Memory B cell (primary cell): ENCODE measurements at places on chromosomes 5 and 9.

DNA sequence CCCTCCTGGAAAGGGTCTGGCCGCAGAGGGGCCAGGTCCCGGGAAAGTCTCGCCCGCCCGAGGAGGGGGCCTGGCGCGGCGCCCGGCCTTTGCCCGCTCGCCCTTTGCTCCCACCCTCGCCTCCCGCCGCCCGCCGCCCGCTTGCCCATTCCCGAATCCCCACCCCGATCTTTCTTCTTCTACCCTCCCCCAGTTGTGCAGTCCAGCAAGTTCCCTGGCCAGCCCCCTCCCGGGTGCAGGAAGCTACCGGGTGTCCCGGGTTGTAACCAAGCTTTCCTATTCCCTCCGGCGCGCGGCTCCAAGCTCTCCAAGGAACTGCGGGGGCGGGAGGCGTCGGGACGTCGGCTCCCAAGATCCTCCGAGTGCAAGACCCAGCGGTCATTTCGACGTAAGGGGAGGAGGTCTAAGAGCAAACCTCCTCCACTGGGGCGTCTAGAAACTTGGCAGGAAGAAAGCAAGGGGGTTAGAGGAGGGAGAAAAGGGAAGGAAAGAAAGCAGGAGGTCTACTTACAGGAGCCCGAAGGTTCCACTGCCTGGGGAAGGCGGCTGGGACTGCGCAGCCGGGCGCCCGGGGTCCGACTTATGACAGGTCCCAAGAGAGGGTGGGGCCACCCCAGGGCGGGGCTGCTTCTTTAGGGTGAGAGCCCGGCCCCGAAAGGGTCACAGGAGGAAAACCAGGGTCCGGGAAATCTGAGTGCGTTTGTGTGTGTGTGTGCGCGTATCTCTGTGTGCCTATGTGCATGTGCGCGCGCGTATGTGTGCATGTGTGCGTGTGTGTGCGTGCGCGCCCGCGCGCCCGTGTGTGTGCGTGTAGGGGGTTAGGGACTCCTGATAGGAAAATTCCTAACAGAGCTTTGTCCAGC is at the start of gene PTGR1:
Gene PTGR1 (minus strand): TSS at position 556 of the 863 bp plus-strand sequence. CDS start 2,225 bp downstream, outside the sequence.
- DNase-seq: peak; percentile 11

DNA sequence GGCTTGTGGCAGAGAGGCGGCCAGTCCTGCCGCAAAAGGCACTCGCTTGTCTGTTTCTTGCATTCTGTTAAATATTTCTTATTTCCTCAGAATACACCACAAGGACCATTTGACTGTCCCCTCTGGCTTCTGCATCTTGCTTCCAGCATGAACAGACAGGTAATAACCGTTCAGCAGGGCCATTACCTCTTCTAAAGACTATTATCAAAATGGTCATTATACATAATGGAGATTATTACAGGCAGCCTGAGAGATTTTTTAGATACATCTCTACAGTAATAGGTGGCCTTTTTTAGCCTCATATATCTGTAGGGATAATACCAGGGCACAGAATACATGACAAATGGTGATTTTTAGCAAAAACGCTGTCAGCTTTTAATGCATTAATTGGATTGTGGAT is 382.0 kb downstream of the PSAT1 start:
- no peak for DNase-seq

GRCh38 chr5:130323804-130324454 is 419.7 kb downstream of the CHSY3 start:
- DNase-seq: peak; percentile 5

DNA sequence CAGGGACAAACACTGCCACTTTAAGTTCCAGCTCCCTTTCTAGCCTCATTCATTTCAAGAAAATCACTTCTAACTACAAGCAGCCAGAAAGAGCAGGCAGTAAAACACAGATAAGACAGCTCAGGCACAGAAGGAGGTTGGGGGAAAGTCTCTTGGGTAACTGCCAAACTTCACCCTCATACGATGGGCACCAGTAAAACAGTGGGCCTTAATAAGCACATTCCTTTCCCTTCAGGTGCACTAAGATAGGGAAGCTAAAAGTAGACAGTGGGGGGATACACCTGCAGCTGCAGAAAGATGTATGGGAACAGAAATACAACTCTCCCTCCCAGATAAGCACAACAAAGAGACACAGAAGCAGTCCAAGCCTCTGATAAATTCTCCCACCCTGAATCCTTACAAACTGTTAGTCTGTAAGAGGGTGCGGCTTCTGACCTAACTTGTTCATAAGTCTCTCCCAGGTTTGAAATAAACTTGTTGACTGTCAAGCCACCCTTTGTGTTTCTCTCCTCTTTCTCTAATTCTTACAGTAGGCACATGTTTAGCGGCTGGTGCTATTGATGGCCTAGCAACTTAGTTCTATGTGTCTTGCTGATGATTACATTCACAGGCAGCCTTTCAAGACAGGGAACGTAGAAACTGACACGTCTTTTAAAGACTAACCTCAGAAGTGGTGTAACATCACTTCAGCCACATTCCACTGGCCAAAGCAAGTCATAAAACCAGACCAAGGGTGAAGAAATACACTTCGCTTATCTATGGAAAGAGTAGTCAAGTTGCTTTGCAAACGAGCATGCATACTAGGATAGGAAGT is 6.8 kb upstream of the CKS2 start:
- no peak for DNase-seq

- DNase-seq: no peak
Observed at GRCh38 chr9:69132361-69132760, 41.7 kb upstream of the TJP2 start.

DNA sequence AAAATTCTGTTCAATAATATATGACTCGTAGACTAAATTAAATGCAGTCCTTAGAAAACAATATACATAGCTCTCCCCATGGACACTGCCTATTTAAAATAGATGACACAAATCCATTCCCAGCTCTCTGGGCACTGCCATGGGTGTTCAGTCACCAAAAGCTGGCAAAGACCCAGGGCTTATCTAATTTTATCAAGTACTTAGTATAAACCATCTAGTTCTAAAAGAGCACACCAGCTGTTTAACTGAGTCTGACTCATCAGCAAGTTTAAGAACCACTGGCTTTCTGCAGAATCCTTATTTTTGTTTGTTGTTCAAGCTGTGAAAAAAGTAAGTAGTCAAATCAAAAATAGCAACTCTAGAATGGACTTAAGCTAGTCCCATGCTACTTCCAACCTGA is 107.6 kb downstream of the PLPP1 start:
- no peak for DNase-seq

DNA sequence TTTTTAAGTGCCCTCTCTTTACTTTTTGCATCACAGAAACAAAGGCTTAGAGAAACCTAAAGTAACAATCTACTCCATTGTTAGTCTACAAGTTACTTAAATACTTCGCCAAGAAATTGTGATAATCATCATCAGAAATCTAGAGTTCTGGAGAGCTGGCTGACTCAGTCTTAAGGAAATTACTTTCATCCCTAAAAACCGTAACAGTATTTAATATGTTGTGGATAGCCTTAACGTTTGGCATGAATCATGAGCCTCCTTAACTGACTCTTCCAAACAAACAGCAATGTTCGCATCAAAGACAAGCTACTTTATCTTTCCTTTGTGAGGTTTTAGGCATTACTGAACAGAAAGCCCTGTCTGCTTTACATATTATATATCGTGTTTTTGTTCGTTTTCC is 128.7 kb downstream of the NIPBL start:
- no peak for DNase-seq

- no peak for DNase-seq
Observed at GRCh38 chr5:138490648-138491283, 25.5 kb downstream of the EGR1 start.

DNA sequence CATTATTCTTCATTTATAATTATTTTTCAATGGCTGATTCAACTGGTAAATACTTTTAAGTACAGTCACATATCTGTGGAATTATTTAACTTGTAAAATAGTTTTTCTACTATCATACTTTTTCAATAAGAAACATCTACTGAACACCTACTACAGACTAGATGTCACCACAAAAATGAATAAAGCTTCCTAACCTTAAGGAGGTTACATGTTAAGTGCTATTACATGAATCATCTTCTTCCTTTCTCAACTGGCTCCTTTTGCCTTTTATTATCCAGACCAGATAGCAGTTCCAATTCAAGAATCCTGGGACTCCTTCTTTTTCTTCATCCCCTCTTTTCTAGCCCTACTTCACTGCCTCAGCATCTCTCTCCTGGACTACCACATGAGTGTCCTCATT is 4.7 kb downstream of the PGGT1B start:
- DNase-seq: no peak

DNA sequence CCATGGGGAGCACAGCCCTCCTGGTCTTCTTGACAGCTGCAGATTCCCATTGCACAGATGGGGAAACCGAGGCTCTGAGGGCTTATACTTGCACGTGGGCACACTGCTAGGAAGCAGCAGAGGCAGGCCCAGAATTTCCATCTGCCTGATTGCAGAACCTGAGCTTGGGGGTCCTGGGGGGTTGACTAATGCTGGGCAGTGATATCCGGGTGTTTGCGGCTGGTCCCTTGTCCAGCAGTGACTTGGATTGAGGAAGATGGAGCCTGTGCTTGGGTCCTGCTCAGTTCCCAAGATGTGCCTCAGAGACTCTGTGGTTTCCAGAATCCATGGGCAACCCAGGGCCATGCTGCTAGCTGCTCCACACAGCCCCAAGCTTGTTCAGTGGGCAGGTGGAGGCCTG is 91.2 kb downstream of the PHF2 start:
- DNase-seq: no peak

GRCh38 chr5:179820127-179820482 is 600 bp upstream of the SQSTM1 start:
- DNase-seq: no peak

- no peak for DNase-seq
Observed at GRCh38 chr9:78357165-78357873, 60.4 kb downstream of the PSAT1 start.

DNA sequence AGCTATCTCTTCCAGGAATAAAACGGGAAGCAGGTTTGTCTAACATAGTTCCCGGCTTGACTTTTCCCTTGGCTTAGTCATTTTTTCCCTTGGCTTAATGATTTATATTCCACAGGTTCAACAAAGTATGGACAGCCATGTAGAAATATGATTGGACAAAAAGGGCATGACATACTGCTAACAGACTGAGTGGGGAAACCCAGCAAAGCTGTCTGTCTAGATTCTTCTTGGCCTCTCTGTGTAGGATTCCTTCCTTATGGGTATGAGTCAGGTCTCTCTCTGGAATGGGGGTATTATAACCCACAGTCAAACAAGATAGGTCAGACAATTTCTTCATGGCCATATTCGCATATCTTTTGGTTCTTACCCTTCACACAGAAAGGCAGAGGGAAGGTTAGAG is 5.7 kb upstream of the MTAP start:
- no peak for DNase-seq

DNA sequence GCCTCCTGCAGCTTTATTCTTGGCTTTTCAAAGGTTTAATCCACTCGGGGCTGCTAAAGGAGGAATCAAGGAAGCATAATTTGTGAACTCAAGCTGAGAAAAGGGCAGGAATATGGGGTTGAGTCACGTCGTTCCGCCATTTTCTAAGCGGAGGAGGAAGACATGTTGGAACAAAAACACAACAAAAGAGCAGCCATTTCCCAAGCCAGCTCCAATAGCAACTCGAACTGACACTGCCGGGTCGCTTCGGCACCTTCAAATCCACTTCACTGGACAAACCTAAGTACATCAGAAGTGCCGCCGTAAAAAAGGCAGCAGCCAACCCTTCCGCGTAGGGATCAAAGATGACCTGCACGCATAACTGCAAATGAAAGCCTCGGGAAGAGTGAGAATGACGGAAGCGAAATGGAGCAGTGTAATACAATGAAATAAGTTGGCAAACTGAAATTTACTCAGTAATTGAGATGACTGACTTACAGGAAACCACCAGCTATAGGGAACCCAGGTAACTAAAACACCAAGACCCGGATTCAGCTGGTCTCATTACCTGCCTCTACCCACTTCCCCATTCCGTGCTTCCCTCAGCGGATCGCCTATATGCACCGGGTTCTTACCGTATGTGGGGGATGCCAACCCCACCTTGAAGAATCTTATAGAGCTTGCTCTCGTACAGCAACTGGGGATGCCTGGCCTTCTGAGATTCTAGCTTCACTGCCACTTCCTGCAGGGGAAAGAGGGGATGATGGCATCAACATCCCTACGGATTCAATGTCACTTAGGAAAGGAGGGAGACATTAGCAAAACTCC is 1.6 kb downstream of the CSNK1A1 start:
- DNase-seq: peak; percentile 39

- DNase-seq: peak; percentile 70
Observed at GRCh38 chr9:83937861-83938455, 16.7 kb upstream of the KIF27 start.
